Kidney epithelial cell (primary cell): ENCODE measurements at places on chromosomes 7 and 10. TPM values are rescaled to one million over a fixed set of nuclear protein-coding genes. Genes with fewer than 3 reads are reported as not detected.

SSC4D gene
- 5.4 and 6.4 TPM in 2 replicates for total RNA-seq

ZNF239 gene
- total RNA-seq = 7.3 and 8.4 TPM in 2 replicates

HOGA1 gene
- 3.4 and 5.1 TPM in 2 replicates for total RNA-seq

EPDR1 gene
- 26.4 and 44.1 TPM in 2 replicates for total RNA-seq

DENND2A gene
- 11.2 and 14.8 TPM in 2 replicates for total RNA-seq

HOXA10 gene
- total RNA-seq = 29.1 and 30.9 TPM in 2 replicates

GRM3 gene
- not detected in 2 replicates for total RNA-seq

ASB4 gene
- total RNA-seq = not detected in 2 replicates

RSPH10B2 gene
- 0.96 TPM in 1 of 2 replicates, not detected in the other for total RNA-seq

PTN gene
- total RNA-seq = 4.7 and 10.4 TPM in 2 replicates

PARD3 gene
- 76.0 and 76.4 TPM in 2 replicates for total RNA-seq

ATOH7 gene
- total RNA-seq = not detected in 2 replicates

MNX1 gene
- 2.0 and 2.7 TPM in 2 replicates for total RNA-seq

MOGAT3 gene
- total RNA-seq = not detected in 2 replicates

IGFBP1 gene
- 8.1 and 13.5 TPM in 2 replicates for total RNA-seq

FOXP2 gene
- total RNA-seq = 0.14 and 0.25 TPM in 2 replicates

CUZD1 gene
- total RNA-seq = 1.2 and 1.4 TPM in 2 replicates

DNA sequence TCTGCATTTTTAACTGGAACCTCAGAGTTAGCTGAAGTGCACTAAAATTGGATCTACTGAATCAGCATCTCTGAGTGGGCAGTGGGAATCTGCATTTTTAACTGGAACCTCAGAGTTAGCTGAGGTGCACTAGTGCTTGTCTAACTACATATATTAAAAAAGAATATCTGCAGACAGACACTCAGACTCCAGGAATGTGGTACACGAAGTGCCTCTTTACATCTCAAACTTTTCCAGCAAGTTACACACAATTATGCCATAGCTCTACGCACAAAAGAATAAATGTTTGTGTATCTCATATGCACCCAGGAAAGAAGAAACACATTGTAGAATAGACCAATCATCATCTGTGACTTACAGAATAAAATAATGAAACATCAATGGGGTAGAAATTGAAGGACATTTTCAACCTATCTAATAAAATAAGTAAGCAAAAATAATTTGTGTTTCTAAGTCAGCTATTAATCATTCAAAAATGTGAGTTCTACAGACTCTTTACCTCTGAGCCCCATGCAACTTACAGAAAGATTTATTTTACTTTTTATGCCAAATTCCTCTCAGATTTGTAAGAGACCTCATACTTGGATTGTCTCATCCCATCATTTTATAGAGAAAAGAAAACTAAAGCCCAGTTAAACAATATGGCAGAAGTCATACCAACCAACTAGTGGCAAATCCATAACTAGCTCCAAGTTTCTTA is 28.3 kb downstream of the PPP1R3A start:
- DNase-seq = no peak

DNA sequence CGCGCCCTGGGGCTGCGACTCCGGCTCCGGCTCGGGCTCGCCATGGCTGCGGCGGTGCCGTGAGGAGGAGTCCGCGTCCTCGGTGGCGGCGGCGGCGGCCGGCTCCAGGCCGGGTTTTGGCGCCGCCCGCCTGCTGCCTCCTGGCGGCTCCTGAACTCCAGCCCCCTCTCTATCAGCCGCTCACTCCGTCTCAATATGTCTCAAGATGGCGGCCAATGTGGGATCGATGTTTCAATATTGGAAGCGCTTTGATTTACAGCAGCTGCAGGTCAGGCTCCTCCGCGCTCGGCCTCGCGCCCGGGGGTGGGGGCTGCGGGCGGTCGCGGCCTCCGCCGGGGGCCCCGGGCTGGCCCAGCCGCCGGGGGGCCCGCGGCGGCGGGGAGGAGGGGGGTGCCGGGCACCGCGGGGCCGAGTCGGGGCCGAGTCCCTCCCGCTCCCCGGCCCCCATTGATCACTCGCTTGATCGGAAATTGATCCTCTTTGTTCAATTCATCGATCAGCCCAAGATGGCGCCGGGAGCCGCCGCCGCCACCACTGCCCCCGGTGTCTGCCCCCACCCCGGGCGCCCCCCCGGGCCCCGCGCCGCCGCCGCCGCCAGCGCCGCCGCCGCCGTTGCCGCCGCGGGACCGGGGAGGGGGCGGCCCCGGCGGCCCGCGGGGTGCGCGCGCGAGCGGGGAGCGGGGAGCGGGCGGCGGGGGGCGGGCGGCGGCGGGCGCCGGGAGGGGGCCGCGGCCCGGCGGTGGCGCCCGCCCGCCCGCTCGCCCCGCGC is 1.4 kb upstream of the CUX1 start:
- DNase-seq = no peak

- DNase-seq = no peak
Observed at GRCh38 chr7:98362517-98362916, 38.4 kb downstream of the BAIAP2L1 start.

- DNase-seq = no peak
Observed at GRCh38 chr10:75276069-75276872, 40.5 kb upstream of the COMTD1 start.

DNA sequence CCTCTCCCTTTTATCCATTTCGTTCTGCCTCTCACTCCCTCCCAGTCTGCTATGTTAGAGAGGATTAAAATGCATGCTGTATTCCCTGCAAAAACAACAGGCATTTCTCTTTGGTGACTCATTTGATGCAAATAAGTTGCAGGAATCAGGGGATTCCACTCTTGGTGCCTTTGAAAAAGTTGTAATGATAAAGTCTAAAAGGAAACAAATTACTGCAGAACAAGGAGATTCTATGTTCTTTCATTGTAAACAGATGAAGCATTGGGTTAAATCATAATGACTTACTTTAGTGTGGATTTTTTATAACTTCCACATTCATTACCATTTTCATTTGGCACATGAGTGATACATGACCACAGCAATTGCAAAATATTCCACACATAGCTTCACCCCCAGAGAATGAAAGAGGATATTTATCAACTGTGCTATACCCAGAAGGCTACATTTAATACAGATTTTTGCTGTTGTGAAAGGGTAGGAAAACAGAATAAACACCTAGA is 33.4 kb upstream of the ABLIM1 start:
- no peak for DNase-seq

- DNase-seq = no peak
Observed at GRCh38 chr10:102656791-102657371, 12.6 kb downstream of the TRIM8 start.

DNA sequence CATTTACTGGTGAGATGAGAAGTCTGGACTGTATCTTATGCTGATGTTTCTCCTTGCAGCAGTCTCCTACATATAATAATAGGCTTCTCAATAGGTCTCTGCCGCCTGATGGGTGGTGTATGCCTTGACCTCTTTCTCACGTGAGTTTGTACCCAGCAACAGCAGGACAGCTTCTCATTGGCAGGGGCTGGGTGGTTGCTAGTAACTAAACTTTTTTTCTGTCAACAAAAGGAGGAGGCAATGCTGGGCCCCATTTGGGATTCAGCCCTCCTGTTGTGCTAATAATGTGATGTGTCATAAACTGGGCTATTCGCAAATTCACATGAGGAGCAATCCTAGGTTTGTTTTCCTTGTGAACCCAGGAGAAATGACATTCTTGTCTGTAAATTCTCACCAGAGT is 533.6 kb downstream of the GATA3 start:
- no peak for DNase-seq

DNA sequence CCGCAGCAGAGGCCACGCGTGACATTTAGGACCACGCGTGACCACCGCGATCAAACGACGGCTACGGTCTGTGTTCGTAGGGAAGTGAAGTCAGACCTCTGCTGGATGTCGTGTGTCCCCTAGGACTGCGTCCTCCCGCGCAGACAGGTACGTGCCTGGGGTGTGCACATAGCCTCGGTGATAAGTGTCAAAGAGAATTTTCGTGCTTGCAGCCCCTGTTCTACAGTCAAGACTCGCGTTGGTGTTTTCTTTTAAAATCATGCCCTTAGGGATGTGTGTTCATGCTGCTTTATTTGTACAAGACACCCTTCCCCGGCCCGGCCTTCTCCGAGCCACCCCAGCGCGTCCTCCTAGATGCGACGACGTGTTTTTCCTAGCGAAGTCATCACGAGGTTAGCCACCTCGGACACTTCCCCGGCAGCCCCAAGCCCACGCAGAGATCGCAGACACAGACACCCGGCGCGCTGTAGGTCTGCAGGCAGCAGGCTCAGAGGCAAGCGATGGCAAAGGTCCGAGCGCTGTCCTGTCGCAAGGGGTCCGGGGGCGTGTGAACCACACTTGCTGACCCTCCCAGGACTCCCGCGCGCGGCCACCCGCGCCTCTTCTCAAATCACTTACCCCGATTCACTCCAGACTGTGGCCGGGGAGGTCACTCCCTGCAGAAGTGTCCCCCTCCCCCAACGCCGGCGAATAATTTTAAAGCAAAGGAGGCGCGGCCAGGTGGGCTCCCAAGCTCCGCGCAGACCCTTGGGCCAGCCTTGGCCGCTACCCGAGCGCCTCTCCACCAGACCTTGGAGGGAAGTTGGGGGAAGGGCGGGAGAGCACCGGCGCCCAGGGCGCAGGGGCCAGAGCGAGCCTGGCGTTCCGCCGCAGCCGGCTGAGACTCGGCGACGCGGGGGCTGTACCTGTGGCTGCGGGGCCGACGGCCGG is 552 bp downstream of the MKX start:
- DNase-seq = no peak

DNA sequence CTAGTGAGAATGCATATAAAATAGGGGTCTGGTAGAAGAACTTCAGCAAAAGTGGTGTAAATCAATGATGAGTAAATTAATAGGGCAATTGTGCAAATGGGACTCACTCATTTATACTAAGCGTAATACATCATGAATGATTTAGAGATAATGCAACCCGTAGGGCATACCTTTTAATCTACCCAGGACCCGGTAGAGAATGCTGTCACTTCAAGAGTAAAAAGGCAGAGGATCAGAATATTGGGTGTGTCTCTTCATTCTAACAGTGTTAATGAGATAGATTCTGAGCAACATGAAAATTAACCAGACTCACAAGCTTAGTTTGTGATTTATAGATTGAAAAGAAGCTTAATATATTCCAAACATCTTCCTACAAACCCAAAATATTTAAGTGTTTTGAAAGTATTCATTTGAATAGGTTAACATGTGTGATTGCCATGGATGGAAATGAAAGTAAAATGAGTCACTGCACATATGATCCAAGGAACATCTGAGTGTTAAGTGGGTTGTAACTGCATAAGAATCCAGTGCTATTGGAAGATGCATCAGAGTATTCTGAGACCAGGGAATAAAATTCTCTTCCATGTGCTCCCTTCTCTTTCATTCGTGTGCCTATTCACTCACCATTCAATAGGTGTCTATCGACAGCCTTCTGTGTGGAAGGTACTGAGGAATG is 690.6 kb downstream of the AUTS2 start:
- no peak for DNase-seq

DNA sequence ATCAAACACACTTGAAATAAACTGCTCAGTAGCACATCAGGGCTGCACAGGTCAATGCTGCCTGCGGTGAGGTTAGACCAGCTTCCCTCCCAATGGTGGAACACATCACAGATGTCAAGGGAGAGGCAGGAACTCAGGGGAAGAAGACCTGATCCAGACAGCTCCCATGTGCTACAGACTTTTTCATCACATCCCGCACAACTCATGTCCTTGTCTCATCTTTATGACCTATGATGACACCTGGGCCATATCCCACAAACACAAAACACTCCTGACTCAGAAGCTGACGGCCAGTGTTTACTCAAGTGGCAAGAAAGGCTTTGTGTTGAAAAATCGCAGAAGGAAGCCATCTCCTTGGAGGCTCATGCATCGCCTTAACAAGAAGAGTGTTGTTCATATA is 91.6 kb downstream of the HTR5A start:
- DNase-seq = no peak

DNA sequence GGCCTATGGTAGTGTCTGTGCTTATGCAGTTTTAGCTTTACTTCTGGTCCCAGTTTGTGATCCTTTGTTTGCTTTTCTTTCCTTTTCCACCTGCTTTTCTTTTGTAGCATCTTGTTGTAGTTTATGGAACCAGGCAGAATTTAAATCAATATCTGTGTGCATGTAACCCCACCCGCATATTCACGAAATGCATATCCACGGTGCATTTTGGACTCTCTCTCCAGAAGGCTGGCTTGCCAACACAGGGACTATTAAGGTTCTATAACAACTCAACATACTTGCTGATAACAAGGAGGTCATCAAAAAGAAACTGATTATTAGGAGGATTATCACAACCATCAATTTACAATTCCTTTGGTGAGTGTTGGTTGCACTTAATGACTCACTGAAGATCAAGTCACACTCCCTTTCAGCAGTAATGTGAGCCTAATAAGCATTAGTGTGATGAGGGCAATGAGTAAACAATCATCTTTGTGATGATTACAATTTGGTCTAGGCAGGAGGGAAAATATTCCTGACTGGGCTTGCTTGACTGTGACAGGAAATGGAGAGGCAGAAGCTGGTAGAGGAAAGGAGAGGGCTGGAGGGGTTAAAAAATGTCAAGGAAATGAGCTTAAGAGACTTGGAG is 378.6 kb downstream of the REEP3 start:
- no peak for DNase-seq

DNA sequence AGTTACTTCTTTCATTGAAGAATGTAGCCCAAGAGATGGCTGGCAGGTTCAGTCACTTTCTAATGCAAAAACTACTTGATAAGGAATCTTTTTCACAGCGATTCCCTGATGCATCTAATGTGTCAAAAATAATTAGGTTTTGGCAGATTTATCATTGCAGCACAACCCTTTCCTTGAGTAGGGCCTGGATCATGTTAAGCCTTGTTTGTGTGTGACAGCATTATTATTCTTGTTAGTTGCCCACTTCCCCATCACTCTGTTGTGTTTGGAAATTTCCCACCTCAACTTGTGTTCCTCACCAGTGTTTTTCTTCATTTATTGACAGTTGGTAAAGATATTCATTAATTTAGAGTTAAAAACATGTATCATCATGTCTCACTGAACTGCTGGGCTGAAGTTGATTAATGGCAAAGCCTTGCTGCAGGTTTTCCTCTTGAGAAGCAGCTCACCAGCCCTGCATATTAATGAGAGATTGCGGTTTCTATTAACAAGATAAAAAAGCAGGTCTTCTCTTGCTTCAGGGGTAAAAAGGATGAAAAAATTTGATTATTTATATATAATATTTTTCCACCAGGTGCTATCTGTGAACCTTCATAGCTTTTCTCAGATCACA is 233.3 kb upstream of the MDFIC start:
- DNase-seq = no peak

DNA sequence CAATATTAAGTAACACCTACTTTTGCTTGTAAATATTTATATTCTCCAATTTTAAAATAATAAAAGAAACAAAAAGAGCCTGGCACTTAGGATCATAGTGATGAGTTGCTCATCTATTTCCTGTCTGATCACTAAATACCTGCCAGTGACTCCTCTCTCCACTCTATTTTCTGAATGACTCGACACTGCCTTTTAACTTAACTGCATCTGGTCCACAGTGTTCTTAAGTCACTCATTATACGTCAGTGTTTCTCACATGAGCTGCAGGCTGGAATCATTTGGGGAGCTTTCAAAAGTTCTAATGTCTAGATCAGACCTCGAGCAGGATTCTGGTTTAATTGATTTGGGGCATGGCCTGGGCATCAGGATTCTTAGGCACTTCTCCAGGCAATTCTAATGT is 78.0 kb upstream of the AGBL3 start:
- DNase-seq = no peak
